ENCODE measurements at places on chromosomes 4 and X.
A peak's percentile ranks its signal among the peaks of the same experiment; 100 is the strongest.

DNA sequence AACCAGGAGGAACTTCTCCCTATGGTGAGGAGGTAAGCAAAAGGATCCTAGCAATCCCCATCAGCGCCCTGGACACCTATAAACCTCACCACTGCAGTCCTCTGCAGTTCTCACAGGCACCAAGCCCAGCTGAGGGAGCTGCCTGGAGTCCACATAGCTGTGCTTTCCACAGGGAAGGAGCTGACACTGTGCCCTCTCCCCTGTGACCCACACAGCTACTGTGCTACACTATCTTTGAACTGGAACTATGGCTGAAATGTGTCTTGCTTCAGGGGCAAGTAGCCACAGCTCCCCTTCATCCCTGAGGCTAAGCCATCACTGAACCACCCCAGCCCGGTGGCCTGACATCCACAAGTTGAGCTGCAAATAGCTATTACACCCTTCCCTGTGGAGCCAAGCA is 208.5 kb upstream of the RPL34 start:
- DNase-seq = no peak

DNA sequence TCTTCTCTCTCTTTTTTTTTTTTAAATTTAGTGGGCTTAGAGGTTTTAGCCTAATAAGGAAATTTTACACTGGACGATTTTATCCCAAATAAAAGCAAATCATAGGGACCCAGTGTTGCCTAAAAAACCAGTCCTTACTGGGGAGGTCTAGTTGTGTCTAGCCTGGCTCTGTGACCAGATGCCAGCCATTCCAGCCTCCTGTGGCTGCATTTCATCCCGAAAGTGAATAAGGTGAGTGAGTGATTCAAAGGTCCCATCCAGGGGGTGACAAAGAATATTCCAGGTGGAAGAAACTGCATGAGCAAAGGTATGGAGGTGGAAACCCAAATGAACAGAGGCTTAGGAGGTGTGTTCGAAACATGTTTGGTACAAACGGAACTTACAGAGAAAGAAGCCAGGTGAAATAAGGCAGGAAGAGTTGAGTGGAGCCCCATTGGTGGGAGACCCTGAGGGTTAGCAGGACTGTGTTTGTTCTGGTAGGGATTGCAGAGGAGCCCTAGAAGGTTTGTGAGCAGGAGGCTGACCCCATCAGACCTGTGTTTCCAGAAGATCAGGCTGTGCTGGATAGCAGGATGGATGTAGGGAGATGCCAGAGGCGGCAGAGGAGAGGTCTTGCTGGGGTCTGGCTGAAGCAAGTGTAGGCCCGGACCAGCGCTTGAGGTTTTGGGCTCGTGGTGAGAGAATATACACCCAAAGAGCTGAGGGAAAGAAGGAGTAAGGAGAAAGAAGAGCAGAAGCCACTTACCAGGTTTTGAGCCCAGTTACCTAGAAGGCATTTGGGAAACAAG is 31.6 kb downstream of the PTTG2 start:
- no peak for DNase-seq

DNA sequence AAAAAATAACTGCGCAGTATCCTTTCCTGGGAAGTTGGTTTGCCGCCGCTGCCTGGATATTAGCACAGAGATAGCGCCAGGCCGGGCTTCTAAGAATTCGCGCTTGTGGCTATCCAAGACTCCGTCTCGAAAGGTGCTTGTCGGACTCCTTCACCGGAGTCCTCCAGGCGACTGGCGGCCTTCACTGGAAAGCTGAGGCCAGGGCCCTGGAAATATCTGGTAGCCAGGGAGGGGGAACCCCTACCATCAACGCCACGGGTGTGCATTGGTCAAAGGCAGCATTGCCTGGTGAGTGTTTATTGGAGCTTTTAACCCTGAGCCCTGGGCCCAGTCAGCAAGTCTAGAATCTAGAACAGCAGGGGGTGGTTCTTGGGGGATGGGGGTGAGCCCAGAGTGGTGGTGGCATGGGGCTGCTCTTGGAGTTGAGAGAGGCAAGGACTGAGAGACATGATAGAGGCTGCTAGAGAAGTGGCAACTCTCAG is 577 bp upstream of the PIM2 start:
- DNase-seq = no peak

DNA sequence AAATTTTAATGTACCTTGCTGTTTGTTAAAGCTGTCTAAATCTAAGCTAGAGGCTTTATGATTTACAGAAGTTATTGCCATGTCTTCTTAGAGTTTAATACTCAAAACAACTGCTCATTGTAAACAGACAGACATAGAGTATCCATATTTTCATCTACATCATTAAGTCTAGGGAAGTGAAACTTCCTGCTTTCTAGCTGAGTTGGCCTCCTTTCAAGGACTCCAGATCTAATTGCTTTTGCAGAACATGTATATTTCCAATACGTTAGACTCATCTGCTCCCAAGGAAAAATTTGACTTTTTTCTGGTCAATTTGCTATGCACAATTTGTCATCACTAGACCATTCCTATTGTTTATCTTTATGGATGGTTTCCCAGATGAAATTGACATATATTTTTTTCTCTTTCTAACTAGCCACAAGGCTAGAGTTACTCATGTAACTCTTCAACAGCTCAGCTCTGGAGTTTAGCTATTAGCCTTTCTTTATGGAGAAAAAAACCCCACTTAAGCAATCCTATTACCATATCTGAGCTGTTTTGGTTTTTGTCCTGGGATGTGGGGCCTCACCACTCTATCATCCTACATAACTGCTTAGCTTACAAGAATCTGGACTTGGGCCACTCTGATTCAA is 122.9 kb downstream of the PPA2 start:
- DNase-seq = no peak

GRCh38 chr4:43763029-43763610 is 685.5 kb downstream of the KCTD8 start:
- no peak for DNase-seq

- no peak for DNase-seq
Measured at GRCh38 chr4:117941611-117942010, 92.7 kb upstream of the NDST3 start.

- DNase-seq = no peak
Measured at GRCh38 chr4:55600640-55601039, 8.6 kb upstream of the PDCL2 start.

DNA sequence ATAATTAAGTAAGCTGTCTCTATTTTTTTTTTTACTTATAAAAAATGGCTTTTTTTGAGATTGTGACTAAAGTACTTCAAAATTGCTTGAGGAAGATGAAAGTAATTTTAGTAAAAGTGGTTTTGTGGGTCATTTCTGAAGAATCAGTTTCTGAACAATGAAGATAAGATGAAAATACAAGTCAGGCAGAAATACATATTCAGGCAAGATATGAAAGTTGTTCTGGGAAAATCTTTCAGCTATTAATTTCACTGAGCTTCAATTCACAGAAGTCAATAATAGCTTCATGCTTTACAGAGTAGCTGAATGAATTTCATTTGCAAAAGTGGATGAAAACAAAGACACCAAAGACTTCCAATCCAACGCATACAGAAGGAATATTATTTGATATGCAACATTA is 305.2 kb upstream of the ARSJ start:
- DNase-seq = no peak

- no peak for DNase-seq
Measured at GRCh38 chr4:8394061-8394519, 46.4 kb downstream of the ACOX3 start.

- no peak for DNase-seq
Measured at GRCh38 chr4:23234018-23234417, 541.3 kb downstream of the GBA3 start.

GRCh38 chrX:28205905-28206304 is 224.7 kb upstream of the DCAF8L1 start:
- no peak for DNase-seq

DNA sequence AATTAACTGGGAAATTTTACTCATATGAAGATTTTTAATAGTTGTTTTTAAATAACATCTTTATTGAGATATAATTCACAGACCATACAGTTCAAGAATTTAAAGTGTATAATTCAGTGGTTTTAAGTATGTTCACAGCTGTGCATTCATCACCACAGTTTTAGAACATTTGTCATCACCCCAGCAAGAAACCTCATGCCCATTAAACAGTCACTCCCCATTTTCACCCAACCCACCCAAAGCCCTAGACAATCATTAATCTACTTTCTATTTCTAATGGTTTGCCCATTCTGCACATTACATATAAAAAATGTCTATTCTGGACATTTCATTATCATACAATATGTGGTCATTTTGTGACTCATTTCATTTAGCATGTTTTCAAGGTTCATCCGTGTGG is 2.8 kb downstream of the UPRT start:
- no peak for DNase-seq

GRCh38 chrX:20066968-20067708 is 49.6 kb downstream of the MAP7D2 start:
- peak; percentile 9 for DNase-seq

DNA sequence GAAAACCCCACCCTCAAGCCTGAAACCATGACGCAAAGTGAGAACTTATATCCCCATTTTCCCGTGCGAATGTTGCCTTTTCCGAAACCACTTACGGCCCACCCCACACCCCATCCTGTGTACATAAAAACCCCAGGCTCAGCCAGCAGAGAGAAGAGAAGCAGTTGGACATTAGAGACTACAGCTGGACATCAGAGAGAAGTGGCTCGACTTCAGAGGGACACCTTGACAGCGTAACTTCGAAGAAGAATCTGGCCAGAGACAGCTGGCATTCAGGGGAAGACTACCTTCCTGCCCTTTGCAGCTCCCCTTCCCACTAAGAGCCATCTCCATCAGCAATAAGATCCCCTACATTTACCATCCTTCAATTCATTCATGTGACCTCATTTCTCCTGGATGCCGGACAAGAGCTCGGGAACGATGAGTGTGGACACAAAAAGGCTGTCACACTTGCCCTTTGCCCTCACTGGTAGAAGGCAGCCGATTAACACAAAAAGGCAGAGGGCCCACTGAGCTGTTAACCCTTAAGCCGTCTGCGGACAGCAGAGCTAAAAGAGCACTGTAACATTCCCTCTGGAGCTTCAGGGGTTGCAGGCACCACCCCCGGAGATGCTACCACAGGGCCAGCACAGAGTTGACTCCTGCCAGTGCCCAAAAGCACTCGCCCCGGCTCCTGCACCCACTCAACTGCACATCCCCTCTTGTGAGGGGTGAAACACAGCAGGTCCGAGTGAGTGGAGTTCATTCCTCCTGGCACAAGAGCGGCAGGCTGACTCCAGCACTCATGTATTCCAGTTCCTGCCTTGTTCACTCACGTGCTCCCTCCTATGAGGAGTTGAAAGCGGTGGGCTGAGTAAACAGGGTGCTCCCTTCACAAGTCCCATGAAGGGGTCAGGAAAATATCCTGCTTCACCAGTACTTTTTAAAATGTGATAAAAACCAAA is 7.5 kb downstream of the CHM start:
- DNase-seq = no peak

GRCh38 chr4:630656-631055 is 5.3 kb downstream of the PDE6B start:
- DNase-seq = no peak

DNA sequence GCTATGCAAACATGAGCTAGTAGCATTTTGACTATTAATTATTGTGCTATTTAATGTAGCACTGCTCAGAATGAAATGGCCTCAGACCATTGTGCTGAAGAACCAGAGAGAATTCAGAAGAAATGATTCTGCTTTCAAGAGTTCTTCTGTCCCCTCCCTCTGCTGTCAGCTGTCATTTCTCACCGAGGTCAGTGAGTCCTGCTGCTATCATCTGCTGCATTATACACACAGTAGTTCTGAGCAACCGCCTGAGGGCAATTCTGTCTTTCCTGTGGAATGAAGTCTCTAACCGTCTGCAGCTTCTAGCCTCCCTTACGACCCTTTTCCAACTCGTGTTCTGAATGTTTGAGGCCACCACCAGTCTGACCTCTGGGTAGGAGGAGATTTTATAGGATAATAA is 249.4 kb downstream of the HNRNPD start:
- no peak for DNase-seq

DNA sequence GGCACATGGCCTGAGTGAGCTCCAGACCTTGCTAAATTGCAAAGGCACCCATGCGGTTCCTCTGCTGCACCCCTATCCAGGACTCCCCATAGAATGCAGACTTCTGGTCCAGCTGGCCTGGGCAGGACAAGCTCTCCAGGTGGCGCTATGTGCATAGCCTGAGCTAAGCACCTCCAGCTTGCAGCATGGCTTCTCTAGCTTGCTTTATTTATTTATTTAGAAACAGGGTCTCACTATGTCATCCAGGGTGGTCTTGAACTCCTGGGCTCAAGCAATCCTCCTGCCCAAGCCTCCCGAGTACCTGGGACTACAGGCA is 5.5 kb upstream of the WFS1 start:
- no peak for DNase-seq

- no peak for DNase-seq
Measured at GRCh38 chr4:105988671-105989070, 93.4 kb downstream of the NPNT start.

GRCh38 chr4:1479454-1479853 is 73.2 kb upstream of the NKX1-1 start:
- DNase-seq = no peak

DNA sequence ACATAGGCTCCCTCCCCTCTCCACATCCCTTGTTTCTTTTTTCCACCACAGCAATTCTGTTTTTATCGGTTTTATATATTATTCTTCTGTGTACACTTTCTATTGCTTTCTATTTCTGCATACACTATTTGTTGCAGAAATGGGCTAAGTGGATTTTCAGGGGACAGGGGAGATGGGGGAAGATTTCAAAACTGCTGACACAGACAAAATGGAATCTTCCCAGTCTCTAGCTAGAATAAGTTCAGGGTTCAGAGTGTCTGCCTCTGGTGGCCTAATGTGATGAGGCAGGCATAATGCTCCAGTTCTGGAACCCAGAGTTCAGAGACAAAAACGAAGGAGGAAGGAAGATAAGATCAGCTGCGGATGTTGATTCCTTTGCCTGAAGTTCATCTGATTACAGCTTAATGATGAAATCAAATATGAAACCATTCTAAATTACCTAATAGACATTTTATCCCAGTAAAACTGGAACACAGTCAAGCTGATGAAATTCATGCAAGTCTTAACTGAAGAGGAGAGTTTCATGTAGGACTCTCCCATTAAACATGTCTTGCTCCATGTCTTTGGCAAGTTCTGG is 447.1 kb downstream of the AFF2 start:
- no peak for DNase-seq

DNA sequence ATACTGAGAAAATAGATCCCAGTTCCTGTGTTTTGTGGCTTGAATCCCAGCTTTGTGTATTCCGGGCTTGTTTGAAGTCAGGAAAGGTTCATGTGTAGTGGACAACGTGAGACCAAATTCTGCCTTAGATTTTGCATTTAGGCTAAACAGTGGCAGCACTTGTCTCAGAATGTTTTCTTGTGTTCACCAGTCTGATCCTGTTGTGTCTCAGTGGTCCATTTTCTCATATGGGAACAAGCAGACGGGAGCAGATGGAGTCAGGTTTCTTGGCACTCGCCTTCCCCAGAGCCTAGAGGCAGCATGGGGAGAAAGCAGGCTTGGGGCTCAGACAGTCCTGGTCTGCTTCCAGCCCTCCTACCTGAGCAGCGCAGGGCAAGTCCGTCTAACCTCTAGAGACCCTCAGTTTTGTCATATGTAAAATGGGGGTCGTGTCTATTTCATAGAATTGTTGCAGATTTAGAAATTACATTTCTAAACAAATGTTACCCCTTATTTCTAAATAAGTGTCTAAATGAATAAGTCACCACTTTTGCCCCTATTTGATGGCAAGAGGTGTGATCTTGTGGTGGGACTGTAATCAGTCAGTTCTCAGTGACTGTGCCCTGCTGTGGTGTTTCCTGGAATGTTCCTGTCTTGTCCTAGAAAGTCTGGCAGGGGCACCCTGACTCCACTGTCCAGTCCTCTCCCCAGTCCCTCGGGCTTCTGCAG is 28.3 kb upstream of the MSANTD1 start:
- DNase-seq = no peak

Measured in NCI-H1105 (cell line).